SHP77 (cell line): ENCODE measurements at places on chromosomes 12 and 14.

- no peak for DNase-seq
Measured at GRCh38 chr14:44928793-44929192, 33.0 kb downstream of the KLHL28 start.

DNA sequence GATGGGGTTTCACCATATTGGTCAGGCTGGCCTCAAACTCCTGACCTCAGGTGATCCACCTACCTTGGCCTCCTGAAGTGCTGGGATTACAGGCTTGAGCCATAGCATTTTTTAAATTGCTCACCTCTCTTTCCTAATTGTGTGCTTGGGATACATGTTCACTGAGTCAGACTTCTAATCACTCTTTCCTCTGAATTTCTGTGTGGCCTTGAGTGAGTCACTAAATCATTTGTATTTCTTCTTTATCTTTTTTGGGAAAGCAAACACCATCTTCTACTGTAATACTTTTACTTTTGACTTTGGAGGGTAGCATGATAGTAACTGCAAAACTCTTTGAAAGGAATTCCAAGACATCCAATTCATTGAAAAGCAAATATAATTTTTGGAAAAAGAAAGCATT is 60.8 kb downstream of the FLRT2 start:
- DNase-seq: no peak

GRCh38 chr12:108868781-108869180 is 11.1 kb upstream of the DAO start:
- DNase-seq: no peak

- no peak for DNase-seq
Measured at GRCh38 chr12:109029411-109029810, 8.5 kb upstream of the SVOP start.

- no peak for DNase-seq
Measured at GRCh38 chr12:117098361-117099217, 627 bp downstream of the TESC start.

GRCh38 chr12:130491421-130492357 is 154.0 kb downstream of the PIWIL1 start:
- no peak for DNase-seq

GRCh38 chr12:109804820-109805761 is 28.1 kb downstream of the TRPV4 start:
- peak; percentile 10 for DNase-seq

DNA sequence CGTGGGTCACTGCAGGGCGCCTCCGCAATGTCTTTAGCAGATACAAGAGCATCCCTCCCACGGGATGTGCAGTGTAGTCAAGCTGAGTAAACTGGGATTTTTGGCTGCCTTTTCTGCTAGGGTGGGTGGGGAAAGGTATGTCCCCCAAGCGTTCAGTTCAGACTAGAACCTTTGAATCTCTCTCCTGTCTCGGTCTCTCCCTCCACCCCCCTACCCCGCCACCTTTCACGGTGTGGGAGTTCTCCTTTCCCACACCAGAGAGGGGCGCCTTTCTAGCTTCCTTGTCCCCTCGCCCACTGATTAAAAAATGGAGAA is 525 bp upstream of the FAR2 start:
- no peak for DNase-seq
